ENCODE measurements at places on chromosomes 2 and 18.

DNA sequence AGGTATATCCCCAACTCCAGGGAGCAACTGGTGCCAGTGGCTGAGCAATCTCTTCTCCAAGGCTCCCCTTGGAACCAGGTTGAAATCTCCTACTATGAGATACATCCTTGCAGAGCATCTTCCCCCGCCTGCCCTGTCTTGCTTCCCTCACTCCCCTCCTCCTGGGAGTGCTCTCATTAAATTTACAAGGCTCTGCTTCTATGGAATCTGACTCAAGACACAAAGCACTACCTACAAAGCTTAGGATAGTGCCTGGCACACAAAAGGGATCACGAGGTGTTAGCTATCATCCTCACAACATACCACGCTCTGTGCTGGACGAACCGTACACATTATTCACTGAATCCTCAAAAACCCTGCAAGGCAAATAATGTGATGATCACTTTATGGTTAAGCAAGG, 121.6 kb downstream of the GALNT14 start:
- no peaks in the 10 kb centered on the region for H3K27me3 ChIP-seq
- H3K27ac ChIP-seq, result no peak overlapping the region
- no peaks in the 10 kb centered on the region for H3K4me1 ChIP-seq
- H3K4me3 ChIP-seq, result no peak overlapping the region

GRCh38 chr2:191748528-191749180, 70.7 kb downstream of the NABP1 start:
- no peaks in the 10 kb centered on the region for H3K36me3 ChIP-seq
- H3K27ac ChIP-seq, result peak overlapping the region; percentile 44
- DNase-seq, result peak; percentile 58
- H3K4me3 ChIP-seq, result 0 out of 2 replicates have a peak overlapping the region, but pooled peaks have one; percentile 8
- peaks cover 20% of the 10 kb centered on the region for H3K4me1 ChIP-seq

- no peaks in the 10 kb centered on the region for H3K27me3 ChIP-seq
- H3K36me3 ChIP-seq, result 0 out of 2 replicates have a peak, but pooled peaks cover 4% of the 10 kb centered on the region
- H3K4me1 ChIP-seq, result peaks cover 27% of the 10 kb centered on the region
- no peak overlapping the region for H3K4me3 ChIP-seq
- no peak for DNase-seq
- H3K27ac ChIP-seq, result no peak overlapping the region
These were observed 6.6 kb upstream of the PCBP1 start for GRCh38 chr2:70080610-70081200.

- no peak overlapping the region for H3K4me3 ChIP-seq
- H3K27me3 ChIP-seq, result no peaks in the 10 kb centered on the region
- no peaks in the 10 kb centered on the region for H3K4me1 ChIP-seq
- no peaks in the 10 kb centered on the region for H3K36me3 ChIP-seq
- no peak overlapping the region for H3K27ac ChIP-seq
- no peak for DNase-seq
These were observed 57.7 kb downstream of the ASAP2 start for GRCh38 chr2:9264301-9264700.

DNA sequence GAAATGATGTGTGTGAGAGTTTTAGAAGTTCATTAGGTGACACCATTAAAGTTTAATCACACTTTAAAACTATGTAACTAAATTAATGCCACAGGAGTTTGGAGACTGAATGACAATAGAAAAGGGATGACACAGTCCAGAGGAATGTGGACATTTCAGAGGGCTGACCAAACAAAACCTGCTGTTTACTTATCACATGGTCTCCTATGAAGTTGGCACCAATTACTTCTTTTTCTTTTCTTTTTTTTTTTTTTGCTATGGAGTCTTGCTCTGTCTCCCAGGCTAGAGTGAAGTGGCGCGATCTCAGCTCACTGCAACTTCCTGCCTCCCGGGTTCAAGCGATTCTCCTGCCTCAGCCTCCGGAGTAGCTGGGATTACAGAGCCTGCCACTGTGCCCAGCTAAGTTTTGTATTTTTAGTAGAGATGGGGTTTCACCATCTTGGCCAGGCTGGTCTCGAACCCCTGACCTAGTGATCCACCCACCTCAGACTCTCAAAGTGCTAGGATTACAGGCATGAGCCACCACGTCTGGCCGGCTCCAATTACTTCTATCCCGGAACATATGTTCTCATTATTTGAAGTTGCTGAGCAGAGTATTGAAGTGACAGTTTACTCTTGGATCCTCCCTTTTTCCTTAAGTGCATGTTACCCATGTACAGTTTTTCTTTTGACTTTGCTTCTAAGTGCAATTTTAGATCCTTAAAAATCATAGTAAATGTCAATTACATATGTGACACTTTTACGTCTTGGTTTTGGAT, 4.3 kb downstream of the AGPS start:
- H3K4me1 ChIP-seq, result peaks cover 10% of the 10 kb centered on the region
- DNase-seq, result no peak
- H3K4me3 ChIP-seq, result no peak overlapping the region
- H3K36me3 ChIP-seq, result no peaks in the 10 kb centered on the region
- H3K27ac ChIP-seq, result no peak overlapping the region

GRCh38 chr2:128797533-128797932, 478.9 kb upstream of the HS6ST1 start:
- peaks cover 20% of the 10 kb centered on the region for H3K4me1 ChIP-seq
- no peaks in the 10 kb centered on the region for H3K36me3 ChIP-seq
- H3K27ac ChIP-seq, result peak overlapping the region; percentile 73

GRCh38 chr2:62991605-62992004, 59.0 kb upstream of the OTX1 start:
- no peak overlapping the region for H3K27ac ChIP-seq
- H3K4me1 ChIP-seq, result no peaks in the 10 kb centered on the region
- H3K27me3 ChIP-seq, result no peaks in the 10 kb centered on the region
- H3K36me3 ChIP-seq, result no peaks in the 10 kb centered on the region
- DNase-seq, result no peak
- H3K4me3 ChIP-seq, result no peak overlapping the region

DNA sequence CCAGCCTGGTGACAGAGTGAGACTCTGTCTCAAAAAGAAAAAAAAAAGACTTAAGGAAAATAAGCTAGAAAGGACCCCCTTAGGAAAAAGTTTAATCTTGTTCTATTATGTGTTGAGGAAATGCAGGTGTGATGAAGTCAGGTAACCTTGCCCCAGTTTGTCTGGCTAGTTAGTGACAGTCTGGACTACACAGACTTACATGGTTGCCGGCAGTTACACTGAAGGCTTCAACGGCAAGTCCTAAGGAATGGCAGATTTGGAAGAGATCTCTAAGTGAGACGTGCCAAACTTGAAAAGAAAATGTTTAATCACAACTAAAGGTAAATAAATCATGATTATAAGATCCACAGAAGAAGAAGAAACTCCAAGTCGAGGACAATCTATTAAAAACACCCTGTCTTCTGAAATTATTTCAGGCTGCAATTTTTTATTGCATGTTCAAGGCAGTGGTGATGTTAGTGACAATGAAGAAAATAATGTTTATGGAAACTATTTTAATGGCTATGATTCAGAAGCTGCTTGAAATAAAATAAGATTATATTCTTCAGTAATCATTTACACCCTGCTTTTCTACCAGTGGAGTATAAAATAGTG, 84.2 kb downstream of the TTC27 start:
- H3K27me3 ChIP-seq, result no peaks in the 10 kb centered on the region
- DNase-seq, result no peak
- no peaks in the 10 kb centered on the region for H3K4me1 ChIP-seq

- peaks cover 8% of the 10 kb centered on the region for H3K4me1 ChIP-seq
- H3K27me3 ChIP-seq, result no peaks in the 10 kb centered on the region
- no peaks in the 10 kb centered on the region for H3K36me3 ChIP-seq
- DNase-seq, result no peak
- H3K4me3 ChIP-seq, result no peak overlapping the region
These were observed 326.2 kb downstream of the SETBP1 start for GRCh38 chr18:45006934-45007333.

DNA sequence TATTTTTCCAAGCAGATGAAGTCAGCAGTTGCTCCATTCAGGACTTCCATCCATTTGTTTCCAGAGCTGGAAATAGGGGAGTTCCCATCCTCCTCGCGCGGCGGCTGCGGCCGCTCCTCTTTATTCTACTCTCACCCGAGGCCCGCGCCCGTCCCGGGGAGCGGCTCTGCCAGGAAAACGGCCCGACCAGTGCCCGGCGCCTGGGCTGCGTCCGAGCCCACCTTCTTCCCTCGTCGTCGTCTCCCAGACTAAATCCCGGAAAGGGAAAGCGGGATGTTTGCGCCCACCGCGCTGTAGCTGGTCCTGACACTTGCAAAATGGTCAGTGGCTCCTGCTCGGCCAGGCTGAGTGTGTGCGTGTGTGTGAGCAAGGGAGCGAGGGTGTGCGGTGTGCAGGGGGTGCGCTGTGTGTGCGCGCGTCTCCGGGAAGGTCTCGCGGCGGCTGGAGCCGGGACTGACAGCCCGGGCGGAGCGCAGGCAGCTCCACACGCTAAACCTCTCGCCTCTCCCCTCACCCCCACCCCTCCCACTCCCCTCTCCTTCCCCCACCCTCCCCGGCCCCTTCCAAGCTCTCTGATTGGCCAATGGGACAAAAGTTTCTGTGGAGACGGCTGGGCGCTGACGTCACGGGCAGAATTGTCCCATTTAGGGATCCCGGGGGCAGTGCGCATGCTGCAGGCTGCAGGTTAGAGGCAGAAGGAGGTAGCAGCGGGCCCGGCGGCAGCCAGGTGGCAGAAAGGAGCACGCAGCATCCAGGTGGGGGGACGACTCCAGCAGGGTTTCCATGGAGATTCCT, at the start of gene NOL4:
Gene NOL4 (minus strand): TSS at position 491 of the 795 bp plus-strand sequence. CDS start 1,660 bp downstream, outside the sequence.
- no peak within 1 kb of the TSS for H3K27ac ChIP-seq
- no peaks in the 10 kb centered on the region for H3K27me3 ChIP-seq
- no peaks in the 10 kb centered on the region for H3K4me1 ChIP-seq
- no peaks in the 10 kb centered on the region for H3K36me3 ChIP-seq
- H3K4me3 ChIP-seq, result no peak within 1 kb of the TSS

DNA sequence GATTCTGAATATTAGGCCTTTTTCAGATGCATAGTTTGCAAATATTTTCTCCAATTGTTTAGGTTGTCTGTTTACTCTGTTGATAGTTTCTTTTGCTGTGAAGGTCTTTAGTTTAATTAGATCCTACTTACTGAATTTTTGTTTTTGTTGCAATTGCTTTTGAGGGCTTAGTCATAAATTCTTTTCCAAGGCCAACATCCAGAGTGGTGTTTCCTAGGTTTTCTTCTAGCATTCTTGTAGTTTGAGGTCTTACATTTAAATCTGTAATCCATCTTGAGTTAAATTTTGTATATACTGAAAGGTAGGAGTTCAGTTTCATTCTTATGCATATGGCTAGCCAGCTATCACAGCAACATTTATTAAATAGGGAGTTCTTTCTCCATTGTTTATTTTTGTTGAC, 404.8 kb downstream of the LNPK start:
- no peaks in the 10 kb centered on the region for H3K4me1 ChIP-seq
- no peak overlapping the region for H3K4me3 ChIP-seq
- no peak overlapping the region for H3K27ac ChIP-seq
- no peaks in the 10 kb centered on the region for H3K36me3 ChIP-seq

DNA sequence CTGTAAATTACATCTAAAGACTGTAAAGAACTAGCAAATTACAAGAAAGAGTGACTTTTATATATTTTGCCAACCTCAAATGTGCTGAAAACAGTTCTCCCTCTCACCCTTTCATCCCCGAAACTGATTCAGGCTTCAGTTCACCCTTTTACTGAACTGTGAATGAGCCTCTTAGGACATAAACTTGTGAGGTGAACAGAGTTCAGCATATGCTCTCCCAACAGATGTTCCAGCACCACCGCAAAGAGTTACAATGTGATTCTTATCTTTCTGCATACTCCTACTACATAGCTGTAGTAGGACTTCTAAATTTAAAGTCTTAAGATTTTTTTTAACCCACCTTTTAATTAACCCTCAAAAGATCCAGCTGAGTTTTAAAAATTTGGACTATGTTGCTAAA, 1.2 kb upstream of the ZCCHC2 start:
- no peak for DNase-seq
- no peaks in the 10 kb centered on the region for H3K36me3 ChIP-seq
- no peak overlapping the region for H3K27ac ChIP-seq
- H3K4me3 ChIP-seq, result no peak overlapping the region
- peaks cover 63% of the 10 kb centered on the region for H3K27me3 ChIP-seq

- no peak overlapping the region for H3K4me3 ChIP-seq
- H3K4me1 ChIP-seq, result no peaks in the 10 kb centered on the region
- no peaks in the 10 kb centered on the region for H3K36me3 ChIP-seq
- no peak overlapping the region for H3K27ac ChIP-seq
- no peak for DNase-seq
These were observed 14.2 kb downstream of the TNFRSF11A start for GRCh38 chr18:62339106-62339988.

- no peak overlapping the region for H3K27ac ChIP-seq
- H3K27me3 ChIP-seq, result no peaks in the 10 kb centered on the region
- H3K4me1 ChIP-seq, result no peaks in the 10 kb centered on the region
- no peak overlapping the region for H3K4me3 ChIP-seq
- H3K36me3 ChIP-seq, result no peaks in the 10 kb centered on the region
These were observed 1103.9 kb upstream of the KLHL29 start for GRCh38 chr2:22281033-22281432.

DNA sequence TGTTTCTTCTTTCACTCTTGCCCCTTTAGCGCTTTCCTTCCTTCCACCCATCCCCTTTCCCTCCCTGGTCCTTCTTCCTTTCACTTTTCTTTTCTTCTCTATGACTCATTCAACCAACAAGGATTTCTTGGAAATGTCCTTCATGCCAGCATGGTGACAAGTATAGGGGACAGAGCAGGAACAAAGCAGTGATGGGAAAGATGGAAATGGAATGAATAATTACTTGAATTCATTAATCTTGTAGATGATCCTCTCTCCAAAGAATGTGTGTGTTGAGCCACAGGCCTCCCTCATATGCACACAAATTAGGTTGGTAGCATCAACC, 1.5 kb downstream of the VAMP5 start:
- DNase-seq, result no peak
- H3K4me1 ChIP-seq, result no peaks in the 10 kb centered on the region
- H3K4me3 ChIP-seq, result no peak overlapping the region
- no peaks in the 10 kb centered on the region for H3K27me3 ChIP-seq
- H3K27ac ChIP-seq, result no peak overlapping the region

All from MM.1S (cell line).